Neural crest cell (in vitro differentiated cells): ENCODE measurements at places on chromosomes 7 and 10.

DNA sequence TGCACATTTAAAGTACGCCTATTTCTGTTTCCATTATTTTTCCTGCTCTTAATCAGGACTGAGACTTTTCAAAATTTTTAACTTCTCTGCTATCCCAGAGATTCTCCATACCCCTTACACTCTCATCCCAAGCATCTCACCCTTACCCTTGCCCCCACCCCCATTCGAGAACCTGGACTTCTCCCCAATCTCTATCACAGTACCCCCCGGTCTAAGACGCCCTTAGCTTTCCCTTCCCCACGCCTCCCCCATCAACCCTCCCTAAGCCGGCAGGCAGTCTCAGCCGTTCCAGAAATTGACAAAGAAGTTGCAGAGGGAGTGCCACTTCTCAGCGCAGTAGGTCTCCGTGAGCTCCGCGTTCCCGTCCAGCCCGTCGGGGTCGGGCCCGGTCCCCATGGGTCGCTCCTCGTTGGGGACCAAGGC lies 1.4 kb downstream of the FGFBP3 start:
- DNase-seq: no peak

DNA sequence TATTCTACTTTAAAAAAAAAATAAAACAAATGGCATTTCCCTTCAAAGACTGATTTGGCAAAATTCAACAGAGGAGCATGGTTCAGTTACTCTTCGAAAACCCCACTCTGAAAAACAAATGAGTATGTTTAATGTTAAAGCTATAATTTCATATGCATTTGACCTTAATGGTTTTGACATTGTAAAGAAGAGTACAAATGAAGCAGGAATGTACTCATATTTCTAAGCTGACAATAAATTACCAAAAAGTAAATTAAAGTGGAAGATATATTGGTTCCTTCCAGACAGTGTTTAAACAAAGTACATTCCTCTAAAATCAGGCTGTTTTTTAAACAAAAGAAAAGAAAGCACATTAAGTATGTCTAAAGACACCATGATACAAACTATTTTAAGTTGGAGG lies 16.4 kb downstream of the RGS10 start:
- DNase-seq: no peak

DNA sequence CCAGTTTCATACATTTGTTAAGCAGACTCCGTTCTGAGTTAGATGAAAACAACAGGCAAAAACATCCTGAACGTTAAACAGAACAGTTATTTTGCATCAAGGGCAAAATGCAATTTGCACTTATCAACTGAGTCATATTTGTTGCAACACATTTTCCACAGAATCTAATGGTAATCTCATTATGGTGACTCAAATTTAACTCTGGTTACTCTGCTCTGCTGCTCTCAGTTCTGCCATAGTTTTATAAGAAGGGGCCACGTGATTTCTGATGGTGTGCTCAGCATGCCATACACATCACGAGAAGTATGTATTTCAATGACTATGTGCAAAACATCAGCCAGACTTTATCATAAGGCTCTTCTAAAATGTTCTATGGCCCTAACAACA lies 148.8 kb downstream of the CHCHD3 start:
- no peak for DNase-seq

GRCh38 chr7:19919261-19920095 lies 146.1 kb upstream of the TMEM196 start:
- no peak for DNase-seq

GRCh38 chr7:93958651-93959050 lies 37.1 kb downstream of the GNG11 start:
- no peak for DNase-seq

- DNase-seq: no peak
Observed at GRCh38 chr10:110686949-110687348, 42.8 kb downstream of the RBM20 start.

DNA sequence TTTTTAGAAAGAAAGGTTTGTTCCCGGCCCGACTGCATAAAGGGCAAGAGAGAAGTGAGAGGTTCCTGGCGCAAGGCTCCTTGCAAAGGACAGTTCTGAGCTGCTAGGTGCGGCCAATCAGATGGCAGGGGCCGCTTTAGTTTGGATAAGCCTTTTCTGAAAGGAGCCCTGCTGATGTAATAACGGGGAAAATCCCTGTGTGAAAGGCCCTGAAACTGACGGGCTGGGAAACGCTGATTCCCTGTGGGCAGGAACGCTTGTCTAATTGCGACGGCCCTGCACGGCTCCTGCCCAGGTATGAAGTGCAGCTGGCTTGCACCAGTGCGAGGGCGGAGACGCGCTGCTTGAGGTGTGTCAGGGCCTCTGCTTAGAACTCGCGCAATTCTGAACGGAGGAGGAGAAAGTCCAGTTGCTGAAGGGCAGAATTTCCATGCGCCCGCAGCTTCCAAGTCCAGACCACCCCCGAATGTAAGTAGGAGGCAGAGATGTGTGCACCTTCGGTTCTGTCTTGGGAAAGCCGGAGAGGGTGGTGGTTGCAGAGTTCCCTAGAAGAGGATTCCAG lies 30.5 kb downstream of the TACC2 start:
- DNase-seq: no peak

DNA sequence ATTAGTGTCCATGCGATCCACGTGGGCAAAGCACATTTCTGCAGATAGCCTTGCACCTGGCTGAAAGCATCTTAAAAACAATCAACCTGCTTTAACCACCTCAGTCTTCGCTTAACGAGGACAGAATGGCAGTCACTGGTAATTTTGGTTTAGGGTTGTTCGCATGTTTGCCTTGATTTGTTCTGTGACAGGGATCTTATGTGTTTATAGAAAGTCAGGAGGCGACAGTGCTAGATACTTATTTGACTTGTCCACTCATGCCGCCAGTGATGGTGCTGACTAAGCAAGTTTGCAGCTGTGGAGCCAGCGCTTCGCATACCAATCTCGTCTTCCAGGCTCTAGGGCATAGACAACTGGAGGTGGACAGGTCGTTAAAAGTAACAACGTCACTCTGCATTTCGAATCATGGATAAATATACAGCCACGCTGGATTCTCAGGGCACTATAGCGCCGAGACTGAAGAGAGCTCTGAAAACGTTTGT lies 1.2 kb upstream of the TMEM243 start:
- DNase-seq: no peak

DNA sequence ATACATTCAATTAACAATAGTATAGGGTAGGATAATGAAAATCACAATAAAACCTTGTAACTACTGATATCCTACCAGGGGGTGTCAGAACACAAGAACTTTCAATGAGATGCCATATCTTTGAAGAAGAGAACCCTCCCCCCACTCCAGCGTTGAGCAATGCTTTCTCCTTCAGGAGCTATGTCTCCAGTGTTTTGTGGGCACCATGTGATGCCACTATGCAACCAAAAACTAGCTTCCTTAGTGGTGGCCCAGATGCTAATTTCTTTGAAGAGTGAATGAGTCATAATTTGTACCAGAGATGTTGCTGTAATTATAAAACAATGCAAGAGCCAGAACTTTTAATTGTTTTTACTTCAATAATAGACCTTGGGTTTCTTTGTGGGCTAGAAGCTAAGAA lies 76.0 kb upstream of the ADO start:
- DNase-seq: no peak

DNA sequence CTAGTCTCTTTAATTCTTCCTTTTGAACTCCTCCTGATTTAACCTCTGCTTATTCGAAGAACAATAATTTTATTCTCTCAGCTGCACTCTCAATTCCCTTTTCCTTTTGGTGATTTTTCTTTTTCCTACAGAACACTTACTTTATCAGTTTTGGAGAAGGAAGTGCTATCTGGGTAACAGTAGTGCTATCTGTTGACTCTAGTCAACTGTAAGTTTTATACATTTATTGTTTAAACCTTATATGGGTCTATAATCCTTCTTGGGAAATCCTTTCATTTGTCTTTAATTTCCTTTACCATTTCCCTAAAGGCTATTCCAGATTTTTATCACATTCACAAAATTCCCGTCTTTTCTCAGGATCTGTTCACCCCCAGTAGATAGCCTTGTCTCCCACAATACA lies 64.2 kb downstream of the CFTR start:
- DNase-seq: no peak

DNA sequence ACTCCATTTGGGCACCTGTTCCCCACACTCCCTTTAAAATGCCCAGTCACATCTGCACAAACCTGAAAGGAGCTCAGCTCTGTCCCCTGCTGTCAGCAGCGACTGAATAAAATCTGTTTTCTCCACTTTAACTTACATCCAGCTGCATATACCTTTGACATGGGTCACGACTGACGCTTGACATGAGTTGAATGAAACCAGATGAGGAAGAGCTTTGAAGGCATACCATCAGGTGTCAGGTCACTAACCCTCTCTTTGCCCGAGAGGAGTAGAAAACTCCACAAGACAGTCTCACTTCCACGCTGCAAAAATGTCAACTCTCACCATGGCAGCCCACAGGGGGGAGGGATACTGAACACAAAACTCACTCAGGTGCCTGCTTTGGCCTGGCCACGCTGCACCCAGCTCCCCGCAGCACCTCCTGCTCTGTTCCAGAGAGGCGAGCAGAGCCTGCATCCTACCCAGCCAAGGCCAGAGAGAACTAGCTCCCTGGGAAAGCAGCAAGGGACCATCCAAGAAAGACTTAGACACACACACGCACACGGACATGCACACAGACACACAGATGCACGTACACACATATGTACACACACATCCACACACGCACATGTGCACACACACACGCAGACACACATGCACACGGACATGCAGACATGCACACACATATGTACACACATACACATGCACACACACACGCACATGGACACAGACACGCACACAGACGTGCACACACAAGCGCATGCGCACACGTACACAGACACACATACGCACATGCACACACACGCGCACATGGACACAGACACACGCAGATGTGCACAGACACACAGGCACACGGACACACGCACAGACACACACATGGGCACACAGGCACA lies 191.0 kb downstream of the MAD1L1 start:
- no peak for DNase-seq

DNA sequence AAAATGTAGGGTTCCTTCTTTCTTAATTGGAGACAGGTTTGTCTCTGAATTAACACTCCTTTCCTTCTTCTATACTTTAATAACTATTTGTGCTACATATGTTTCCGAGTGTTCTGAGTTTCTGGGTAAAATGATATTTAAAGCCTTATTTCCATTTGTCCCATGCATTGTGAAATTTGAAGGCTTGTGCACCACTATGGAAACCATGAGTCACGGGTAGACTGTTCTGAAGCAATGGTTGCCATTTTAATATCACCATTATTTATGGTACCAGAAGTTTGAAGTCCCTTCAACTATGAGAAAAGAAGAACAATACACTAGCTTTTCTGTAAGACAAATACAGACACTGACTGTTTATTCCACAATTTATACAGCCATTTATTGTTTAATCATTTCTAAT lies 44.7 kb upstream of the ZEB1 start:
- DNase-seq: no peak

- no peak for DNase-seq
Observed at GRCh38 chr7:69934144-69934903, 336.0 kb downstream of the AUTS2 start.

DNA sequence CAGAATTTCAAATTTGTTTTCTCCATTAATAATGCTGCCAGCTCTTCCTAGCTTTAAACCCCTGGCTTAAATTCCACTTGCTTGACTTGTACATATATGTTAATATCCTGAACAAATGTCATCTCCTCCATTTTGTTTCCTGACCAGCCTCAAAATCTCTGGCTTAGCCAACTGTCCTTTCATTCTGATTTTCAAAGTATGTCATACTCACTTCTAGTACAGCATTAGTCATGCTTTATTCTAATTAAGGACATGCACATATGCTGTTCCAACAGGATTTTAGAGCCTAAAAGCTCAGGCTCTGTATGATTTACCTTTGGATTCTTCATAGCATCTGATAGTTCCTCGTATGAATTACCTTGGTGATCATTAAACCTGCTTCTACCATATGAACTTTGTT lies 158.3 kb downstream of the ZNF438 start:
- no peak for DNase-seq

DNA sequence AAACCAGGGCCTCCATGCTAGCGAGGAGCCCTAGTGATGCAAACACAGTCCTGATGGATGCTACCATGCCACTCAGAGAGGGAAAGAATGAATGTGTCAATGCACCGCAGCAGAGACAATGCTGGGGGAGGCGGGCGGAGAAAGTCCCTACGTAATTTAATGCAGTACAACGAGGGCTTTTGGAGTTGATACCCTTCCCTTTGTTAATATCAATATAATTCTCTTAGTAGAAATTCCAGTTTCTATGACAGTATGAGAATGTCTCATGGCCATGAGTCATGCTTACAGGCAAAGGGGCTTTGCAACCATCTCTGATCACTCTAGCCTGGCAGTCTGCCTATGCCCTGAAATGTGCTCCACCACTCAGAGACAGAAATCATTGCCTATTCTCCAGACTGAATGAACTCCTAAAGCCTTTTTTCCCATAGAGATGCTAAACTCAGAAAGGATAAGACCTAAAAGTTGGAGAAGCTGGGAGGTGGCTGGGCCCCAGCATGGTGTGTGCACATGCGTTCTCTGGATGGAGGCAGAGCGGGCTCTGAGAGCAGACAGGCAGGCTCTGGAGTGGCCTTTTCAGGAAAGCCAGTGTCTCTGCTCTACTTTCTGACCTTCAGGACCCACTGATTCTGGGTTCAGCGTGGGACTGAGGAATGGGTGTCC lies 20.3 kb upstream of the GIMAP2 start:
- DNase-seq: no peak

DNA sequence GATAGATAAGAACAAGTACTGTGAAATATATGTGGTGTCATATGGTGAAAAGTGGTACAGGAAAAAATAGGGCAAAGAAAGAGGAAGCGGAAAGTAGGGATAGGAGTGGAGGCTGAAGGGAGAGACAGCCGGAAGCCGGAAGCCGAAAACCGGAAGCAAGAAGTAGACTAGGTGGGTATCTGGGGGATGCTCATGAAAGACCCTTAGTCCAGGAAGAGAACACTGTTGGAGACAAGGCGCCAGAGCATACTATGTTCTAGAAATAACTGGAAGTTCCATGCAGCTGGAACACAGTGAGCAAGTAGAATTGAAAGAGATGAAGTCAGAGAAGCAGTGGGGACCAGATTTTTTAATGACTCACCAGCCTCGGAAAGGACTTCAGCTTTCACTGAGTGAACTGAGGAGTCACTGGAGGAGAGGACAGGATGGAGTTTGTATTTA lies 22.5 kb downstream of the ST8SIA6 start:
- DNase-seq: no peak

DNA sequence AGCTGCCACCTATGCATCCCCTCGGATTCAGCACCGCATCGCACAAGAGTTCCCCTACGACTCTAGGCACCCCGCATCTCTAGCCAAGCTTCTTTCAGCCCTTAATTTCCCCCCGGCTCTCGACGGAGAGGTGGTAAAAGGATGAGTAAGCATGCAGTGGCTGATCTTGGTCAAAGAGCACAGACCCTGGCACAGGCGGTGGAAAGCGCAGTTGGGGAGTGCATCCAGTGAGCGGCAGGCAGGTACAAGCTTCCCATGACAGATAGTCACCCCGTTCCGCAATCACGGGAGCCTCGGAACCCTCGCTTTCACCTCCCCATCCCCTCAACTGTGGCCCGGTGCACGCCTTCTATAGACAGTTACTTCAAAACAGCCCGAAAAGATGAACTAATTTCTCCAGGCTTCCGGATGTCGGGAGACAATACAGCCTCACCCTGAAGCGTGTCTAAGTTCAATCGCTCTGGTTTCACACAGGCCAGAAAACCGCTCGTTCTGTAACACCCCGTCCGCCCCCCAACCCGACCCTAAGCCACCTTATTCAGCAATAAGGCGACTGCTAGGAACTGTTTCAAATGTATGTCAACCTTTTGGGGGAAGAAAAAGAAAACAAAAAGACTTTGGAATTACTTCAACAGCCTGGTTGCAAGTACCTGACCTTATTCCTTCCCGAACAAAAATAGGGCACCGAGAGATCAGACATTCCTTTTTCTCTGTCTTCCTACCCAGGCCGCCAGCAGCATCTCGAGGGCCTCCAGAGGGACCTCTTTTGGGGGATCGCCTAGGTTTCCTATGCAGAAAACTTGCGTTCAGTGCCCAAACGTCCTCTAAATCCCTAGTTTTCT lies 1.4 kb downstream of the RHEB start:
- DNase-seq: no peak
